GM12891 (cell line): ENCODE measurements at places on chromosomes 4 and X.

GRCh38 chr4:137524725-137525369 is 7.4 kb downstream of the PCDH18 start:
- DNase-seq, result no peak

DNA sequence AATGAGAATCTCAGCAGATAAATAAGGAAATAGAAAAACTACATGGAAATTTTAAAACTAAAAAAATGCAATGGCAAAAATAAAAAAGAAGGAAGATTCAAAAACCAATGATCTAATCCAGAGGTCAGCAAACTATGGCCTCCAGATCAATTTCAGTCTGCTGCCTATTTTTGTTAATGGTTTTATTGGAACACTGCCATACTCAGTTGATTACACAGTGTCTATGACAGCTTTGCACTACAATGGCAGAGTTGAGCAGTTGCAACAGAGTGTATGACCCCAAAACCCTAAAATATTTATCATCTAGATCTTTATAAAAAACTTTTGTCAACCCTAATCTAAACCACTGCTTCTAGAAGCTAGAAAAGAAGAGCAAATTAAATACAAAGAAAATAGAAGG is 170.3 kb downstream of the RAB28 start:
- DNase-seq, result no peak

DNA sequence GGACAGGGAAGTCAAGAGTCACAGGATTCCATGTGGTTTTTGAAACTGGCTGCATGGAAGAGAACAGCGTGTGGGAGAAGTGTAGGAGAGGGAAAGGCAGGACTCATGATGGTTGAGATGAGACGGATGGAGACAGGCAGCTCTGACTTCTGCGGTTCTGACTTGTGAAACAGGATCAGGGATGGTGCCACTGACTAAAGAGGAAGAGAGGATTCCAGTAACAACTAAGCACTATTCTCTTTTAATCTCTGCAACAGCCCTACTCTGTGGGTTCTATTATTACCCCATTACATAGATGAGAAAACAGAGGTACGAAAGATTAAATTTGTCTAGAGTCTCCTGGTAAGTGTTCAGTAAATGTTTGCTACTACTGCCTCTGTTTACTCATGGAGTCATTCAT is 156.3 kb downstream of the CBR4 start:
- DNase-seq, result no peak

DNA sequence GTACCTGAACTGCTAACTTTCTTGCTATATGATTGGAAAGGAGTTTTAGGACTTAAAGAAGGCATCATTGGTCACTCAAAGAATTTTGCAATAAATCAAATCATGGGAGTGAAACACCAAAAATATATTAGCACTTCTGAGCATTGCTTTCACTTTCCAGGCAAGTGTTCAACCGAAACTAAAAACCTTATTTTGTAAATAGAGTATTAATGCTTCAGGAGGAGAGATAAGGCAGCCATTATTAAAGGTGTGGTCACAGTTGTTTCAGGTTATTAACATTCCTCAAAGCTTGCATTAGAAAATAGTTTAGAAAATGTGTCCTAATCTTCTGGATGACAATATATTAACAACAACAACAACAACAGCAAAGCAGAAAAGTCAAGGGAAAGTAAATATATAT is 92.3 kb upstream of the TLL1 start:
- no peak for DNase-seq

GRCh38 chr4:17966312-17966711 is 55.2 kb downstream of the LCORL start:
- DNase-seq, result no peak

DNA sequence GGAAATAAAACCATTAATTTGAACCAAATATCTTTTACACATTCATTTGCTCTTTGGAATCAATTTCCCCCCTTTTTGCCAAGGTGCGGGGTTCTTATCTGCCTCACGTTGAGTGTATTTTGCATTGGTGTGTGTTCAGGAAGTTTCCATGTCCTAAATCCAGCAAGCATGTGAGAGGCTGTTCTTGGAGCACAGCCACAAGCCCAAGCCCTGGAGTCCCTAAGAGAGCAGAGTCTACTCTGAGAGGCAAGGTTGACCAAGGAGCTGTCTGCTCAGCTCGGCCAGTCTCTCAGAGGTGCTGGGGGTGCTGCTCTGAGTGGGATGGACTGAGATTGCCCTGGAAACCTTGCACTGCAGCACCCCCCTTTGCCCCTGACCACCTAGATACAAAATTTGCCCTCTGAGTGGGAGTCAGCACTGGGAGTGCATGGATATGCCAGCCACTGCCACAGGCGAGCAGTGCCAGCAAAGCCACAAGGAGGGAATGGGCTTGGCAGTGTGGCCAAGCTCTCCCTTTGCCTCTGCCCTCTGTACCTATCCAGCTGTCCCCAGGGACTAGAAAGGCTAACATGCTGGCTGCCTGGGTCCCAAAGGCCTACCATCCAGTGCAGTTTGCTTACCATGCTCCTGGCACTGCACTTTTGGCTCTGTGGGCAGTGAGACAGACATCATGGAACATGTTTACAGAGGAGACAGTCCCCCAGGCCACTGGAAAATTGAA is 20.5 kb upstream of the FAM193A start:
- DNase-seq, result no peak

DNA sequence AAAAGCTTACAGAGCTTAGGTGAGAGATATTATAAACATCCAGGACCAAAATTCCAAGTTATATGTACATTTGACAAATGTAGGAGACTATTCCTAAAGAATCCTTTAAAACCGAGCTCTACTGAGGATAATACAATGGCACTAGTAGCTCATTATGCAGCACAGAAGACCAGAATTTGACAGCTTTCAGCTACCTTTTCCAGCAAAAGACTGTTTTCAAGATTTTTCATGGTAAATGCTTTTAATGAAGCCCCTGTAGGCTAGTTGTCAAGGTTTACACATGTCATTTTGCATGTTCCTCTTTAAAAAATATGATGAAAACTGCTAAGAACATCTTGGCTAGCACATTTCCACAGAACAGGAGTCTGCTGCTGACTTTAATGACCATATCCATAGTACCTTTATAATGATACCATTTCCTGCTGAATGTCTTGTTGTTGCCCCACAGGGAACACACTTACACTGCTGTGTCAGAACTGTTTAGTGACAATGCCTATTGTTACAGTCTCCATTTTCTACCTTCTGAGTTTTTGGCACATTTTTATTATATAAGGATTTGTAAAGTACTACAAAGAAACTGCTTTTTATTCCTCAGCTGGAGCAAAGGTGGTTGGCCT is 1382.3 kb downstream of the RAPGEF2 start:
- DNase-seq, result no peak

GRCh38 chr4:40750461-40751258 is 905 bp downstream of the NSUN7 start:
- no peak for DNase-seq

DNA sequence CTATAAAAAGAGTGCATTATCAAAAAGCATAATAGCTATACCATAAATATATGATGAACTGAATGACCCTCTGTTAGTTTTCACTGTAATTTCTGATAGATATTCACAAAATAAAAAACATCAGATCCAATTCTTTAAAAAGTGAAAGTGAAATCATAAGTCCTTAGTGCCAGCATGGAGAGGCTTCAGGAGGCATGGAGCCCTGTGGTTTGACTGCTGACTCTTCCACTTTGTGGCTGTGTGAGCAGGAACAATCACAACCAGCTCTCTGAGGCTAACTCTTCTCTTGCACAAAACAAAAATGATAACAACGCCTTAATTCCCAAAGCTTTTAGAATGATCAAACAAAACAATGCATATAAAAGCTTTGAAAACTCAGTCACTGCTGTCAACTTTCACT is 1143.9 kb downstream of the PDHA2 start:
- no peak for DNase-seq

GRCh38 chr4:90425893-90426292 is 298.7 kb downstream of the CCSER1 start:
- DNase-seq, result no peak

- DNase-seq, result no peak
Measured at GRCh38 chr4:55385201-55385649, 10.5 kb upstream of the TMEM165 start.

GRCh38 chrX:104113222-104113965 is 1.1 kb downstream of the ZCCHC18 start:
- DNase-seq, result peak; percentile 14

- no peak for DNase-seq
Measured at GRCh38 chr4:48725414-48725813, 54.7 kb downstream of the FRYL start.
